ENCODE measurements at places on chromosomes 5 and 9.

GRCh38 chr9:37290940-37291485 is 131.5 kb upstream of the GRHPR start:
- DNase-seq: no peak

DNA sequence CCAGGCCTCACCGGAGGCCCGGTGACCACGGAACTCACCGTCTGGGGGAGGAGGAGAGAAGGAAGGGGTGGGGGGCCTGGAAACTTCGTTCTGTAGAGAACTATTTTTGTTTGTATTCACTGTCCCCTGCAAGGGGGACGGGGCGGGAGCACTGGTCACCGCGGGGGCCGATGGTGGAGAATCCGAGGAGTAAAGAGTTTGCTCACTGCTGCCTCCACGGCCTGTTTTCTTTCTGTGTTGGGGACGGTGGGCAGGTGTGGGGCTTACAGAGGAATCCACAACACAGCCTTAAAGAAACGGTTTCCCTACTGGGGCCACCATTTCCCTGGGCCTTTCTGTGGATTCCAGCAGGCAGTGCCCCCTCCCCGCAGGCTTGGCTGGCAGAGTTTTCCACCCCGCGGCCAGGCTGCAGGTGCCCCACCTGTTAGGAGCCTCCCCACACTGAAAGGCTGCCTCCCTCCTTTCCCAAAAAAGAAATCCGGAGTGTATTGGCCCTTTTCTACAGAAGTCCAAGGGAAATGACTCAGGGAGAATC is 80.8 kb downstream of the NTNG2 start:
- DNase-seq: no peak

DNA sequence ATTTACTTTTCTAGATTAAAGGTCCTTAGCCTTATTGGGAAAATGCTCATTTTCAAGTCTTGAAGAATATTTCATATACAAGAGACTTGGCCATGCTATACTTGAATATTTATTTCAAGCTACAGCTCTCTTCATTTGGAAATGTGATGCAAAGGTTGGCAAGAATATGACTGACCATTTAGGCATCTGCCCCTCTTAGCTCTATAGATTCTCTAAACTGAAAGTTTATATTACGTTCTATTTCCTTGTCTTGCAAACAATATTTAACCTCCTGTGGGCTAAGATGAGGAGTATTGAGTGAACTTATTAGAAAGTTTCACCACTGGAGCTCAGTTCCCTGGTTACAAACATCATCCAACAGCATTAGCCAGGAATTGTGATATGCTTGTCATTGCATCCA is 593.1 kb downstream of the MAT2B start:
- no peak for DNase-seq

- no peak for DNase-seq
Measured at GRCh38 chr5:87195104-87195591, 72.5 kb upstream of the RASA1 start.

- no peak for DNase-seq
Measured at GRCh38 chr9:108861464-108861863, 602 bp upstream of the ACTL7A start.

DNA sequence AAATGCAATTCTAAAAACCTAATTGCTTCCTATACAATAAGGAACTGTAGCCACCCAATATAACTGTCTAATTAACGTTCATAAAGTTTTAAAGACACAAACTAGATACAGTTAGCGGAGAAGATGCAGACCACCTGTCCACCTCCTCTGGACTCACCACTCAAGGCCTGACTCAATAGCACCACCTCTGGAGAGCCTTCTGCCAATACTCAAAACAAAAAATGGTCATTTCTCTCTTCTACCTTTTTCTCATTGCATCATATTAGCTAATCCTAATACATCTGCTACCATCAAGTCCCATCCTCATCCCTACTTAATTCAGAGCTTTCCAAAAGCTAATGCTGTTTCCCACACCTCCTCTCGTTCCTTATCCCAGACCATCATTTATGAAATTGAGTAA is 159.9 kb downstream of the MLLT3 start:
- DNase-seq: no peak

DNA sequence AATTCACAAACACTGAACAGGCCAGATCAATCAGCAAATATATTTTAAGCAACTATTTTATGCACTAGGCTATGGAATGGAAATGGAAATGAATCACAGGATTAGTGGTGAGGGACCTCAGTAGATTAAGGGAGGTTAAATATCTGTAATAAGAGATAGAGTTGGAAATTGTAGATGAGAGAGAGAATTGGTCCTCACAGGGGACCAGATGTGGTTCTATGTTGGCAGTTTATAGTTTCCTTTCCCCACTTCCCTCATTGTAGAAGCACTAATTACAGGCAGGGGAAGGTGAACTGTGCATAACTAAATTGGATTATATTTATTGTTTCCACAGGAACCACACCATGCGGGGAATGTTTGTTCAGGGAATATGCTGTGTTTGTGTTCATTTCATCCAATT is 496.2 kb downstream of the ARHGEF28 start:
- no peak for DNase-seq

GRCh38 chr5:151199581-151200185 is 24.2 kb downstream of the CCDC69 start:
- no peak for DNase-seq

DNA sequence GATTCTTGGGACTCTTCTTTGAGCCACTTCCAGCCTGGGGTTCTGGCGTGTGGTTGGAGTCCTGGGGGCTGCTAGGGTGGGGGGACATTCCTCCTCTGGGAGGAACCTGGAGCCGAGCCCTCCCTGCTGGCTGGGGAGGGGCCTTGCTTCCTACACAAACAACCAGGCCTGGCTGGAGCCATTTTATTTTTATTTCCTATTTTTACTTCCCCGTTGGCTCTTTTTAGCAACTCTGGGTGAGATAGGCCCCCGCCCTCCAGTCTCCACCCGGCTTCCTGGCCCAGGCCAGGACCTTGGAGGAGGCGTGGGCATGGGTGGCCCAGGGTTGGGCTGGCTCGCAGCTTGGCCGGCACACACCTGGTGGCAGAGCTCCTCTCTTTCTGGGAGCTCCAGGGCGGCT is 15.1 kb downstream of the RXRA start:
- no peak for DNase-seq

- peak; percentile 61 for DNase-seq
Measured at GRCh38 chr9:130682421-130683121, 11.0 kb upstream of the EXOSC2 start.

DNA sequence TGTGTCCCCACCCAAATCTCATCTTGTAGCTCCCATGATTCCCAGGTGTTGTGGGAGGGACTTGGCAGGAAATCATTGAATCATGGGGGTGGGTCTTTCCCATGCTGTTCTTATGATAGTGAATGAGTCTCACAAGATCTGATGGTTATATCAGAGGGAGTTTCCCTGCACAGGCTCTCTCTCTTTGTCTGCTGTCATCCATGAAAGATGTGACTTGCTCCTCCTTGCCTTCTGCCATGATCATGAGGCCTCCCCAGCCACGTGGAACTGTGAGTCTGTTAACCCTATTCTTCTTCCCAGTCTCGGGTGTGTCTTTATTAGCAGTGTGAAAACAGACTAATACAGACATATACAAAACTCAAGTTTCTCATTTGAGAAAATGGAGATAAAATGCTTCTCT is 139.3 kb downstream of the FBXL7 start:
- no peak for DNase-seq

DNA sequence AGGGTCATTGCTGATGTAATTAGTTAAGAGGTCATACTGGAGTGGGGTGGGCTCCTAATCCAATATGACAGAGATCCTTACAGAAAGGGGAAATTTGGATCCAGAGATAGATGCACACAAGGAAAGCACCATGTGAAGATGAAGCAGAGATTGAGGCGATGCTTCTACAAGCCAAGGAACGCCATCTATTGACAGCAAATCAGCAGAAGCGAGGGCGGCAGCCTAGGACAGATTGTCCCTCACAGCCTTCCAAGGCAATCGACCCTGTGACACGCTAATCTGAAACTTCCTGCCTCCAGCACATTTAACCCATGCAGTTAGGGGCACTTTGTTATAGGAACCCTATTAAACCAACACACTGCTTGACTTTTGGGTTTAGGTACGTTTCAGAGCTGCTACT is 285.1 kb upstream of the DAP start:
- DNase-seq: no peak

GRCh38 chr9:5577225-5577624 is 51.7 kb upstream of the RIC1 start:
- no peak for DNase-seq

GRCh38 chr5:74579215-74579614 is 61.3 kb downstream of the ENC1 start:
- no peak for DNase-seq

DNA sequence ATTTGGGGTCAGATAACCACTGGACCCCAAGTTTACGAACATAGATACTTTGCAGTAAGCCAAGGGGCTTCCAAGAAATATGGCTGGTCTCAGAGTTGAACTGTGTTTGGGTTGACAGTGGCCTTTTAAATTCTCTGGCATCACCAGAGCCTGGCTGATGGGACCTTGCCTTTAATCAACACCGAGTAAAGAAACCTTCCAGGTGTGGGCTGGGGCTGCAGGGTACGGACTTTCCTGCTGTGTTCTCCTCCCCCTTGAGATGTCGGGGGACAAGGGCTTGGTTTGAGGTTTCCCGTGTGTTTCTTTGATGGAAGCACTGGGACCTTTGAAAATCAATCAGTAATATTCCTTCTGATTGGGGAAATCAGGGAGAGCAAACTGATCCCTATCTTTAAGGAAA is 140.1 kb downstream of the MTX3 start:
- no peak for DNase-seq

GRCh38 chr5:32551865-32552264 is 33.5 kb upstream of the SUB1 start:
- DNase-seq: no peak

GRCh38 chr9:2691212-2691611 is 26.1 kb upstream of the KCNV2 start:
- DNase-seq: no peak

- DNase-seq: no peak
Measured at GRCh38 chr9:114720086-114720676, 38.2 kb upstream of the TEX48 start.

DNA sequence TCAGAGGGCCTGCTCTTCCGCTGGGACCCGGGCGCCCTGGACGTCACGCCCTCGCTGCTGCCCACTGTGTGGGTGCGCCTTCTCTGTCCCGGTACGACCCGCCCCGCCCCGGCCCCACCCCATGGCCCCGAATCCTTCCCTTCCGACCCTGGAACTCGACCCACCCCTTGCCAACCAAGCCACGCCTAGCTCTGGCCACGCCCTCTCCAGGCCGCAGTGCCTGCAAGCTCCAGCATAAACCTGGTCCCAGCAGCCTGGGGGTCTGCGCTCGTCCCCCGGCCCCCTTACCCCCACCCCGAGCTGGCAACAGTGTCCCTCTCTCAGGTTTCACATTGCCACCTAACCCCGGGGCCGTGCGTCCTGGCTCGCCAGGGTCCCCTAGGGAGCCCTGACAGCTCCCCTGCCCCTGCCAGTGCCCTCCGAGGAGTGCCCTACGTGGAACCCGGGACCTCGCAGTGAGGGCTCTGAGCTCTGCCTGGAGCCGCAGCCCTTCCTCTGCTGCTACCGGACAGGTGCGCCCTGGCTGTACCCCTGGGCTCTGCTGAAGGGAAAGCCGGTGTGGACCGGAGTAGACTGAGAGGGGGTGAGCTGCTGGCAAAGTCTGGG is 3.4 kb downstream of the ADGRD2 start:
- DNase-seq: no peak

DNA sequence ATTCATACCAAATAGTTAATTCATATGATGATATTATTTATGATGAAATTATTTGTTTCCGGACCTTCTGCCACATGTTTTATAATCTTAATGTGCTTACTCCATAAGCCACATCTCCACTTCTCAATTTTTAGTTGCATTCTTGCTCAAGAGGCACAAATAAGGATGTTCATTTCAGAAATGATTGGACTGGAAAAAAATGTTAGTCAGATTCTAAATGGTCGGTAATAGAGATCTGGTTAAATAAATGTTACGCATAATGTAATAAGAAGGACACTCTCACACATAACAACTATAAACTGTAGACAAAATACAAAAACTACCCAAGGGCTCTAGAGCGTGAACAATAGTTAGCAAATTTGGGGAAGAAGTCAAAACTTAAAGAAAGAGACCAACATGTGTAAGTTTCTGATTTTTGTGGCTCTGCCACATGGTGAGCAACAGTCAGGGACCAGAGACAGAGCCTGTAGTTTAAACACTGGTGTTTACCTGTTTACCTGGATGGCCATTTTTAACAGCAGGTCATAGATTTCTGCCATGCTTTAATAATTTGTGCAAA is 554.3 kb upstream of the CLINT1 start:
- no peak for DNase-seq

DNA sequence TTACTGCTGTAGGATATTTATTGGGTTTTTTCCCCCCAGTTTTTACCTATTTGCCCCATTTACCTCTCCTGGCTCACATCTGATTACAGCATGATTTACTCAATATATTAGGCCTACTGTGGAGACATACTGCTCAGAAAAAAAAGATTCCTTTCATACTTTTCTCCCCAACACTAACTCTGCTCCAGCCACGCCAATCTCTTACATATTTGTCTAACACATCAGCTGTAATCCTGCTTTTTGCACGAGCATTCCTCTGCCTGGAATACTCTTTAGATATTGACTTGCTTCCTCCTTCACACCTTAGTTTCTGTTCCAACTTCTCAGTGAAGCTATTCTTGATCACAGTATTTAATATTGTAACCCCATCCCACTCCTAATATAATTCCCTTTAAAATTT is 158.1 kb upstream of the VCAN start:
- no peak for DNase-seq

DNA sequence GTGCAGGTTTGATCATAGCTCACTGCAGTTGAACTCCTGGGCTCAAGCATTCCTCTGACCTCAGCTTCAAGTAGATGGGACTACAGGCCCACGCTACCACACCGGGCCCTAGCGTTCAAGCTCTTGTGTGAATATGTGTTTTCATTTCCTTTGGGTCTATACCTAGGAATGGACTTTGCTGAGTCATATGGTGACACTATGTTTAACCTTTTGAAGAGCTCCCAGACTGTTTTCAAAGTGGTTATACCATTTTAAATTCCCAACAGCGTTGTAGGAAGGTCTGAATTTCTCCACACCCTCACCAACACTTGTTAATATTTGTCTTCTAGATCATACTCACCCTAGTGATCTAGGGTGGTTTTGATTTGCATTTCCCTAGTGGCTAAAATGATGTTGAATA is 33.5 kb downstream of the FAF2 start:
- no peak for DNase-seq

GRCh38 chr9:20111173-20111843 is 322.5 kb upstream of the SLC24A2 start:
- DNase-seq: no peak

DNA sequence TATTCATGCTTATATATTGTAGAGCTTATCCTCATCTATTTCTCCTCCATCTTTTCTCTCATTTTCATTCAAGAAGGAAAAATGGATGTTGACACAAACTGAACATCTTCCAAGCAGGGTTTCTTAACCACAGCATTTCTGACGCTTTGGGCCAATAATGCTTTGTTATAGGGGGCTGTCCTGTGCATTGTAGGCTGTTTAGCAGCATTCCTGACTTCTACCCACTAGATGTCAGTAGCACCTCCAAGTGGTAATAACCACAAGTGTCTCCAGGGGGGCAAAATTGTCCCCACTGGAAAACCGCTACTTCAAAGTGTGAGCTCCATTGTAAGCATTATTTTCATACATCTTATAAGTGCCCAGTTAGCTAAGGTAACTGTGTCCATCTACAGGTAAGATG is 2.6 kb upstream of the TXNDC8 start:
- DNase-seq: no peak

GRCh38 chr5:6212244-6212643 is 166.1 kb downstream of the MED10 start:
- no peak for DNase-seq
